T-helper 2 cell treated with Interferon-gamma antibody and Interleukin-4, amounts not matched to agents 5 μg/mL and 100 μg/mL, for 36 hours (primary cell): ENCODE measurements at places on chromosomes 2 and 18.
A peak's percentile ranks its signal among the peaks of the same experiment; 100 is the strongest.

- no peak for DNase-seq
These were observed 238.7 kb downstream of the TFCP2L1 start for GRCh38 chr2:121046335-121046734.

- DNase-seq, result no peak
These were observed 92.6 kb upstream of the TMEM18 start for GRCh38 chr2:769771-770170.

DNA sequence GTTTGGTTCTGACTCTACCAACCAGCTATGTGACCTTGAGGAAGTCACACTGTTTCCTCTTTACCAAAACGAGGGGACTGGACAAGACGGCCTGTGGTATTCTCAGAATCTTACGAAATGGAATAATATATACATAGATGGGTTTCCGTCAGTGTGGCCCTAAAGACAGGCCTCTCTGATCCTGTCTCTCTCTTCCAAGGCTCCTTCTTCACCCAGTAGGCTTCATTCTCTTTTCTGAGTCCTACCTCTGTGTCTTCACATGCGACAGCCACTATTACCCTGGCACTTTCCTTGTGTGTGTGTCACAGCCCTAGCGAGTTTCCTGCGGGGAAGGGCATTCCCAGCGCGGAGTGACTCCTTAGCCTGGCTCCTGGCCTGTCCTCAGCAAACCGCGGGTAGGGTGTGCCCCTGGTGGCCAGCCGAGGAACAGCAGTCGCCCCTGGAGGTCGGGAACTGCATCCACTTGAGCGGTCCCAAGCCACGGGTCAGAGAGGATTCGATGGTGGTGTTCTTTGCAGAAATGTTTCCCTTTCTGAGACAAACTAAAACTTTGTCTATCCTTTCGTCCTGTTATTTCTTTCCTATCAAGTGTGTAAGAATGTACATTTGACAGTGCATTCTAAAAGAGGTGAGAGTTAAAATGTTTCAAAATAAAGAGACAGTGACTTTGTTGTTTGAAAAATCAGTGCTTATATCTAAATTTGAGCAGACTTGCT is 63.3 kb downstream of the RAB31 start:
- DNase-seq, result peak; percentile 49

DNA sequence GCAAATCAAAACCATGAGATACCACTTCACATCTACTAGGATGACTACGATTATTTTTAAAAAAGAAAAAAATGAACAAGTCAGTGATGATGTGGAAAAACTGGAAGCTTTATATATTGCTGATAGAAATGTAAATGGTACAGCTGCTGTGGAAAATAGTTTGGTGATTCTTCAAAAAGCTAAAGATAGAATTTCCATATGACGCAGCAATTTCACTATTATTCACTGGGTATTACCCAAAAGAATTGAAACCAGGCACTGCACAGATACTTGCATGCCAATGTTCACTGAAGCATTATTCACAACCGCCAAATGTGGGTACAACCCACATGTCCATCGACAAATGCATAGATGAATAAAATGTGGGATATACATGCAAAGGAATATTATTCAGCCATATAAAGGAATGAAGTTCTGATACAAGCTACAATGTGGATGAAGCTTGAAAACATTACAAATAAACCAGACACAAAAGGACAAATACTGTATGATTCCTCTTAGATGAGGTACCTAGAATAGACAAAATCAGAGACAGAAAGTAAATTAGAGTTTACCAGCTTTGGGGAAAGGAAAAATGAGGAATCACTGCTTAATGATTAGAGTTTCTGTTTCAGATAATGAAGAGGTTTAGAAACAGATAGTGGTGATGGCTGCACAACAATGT is 11.1 kb downstream of the RTTN start:
- DNase-seq, result peak; percentile 22

DNA sequence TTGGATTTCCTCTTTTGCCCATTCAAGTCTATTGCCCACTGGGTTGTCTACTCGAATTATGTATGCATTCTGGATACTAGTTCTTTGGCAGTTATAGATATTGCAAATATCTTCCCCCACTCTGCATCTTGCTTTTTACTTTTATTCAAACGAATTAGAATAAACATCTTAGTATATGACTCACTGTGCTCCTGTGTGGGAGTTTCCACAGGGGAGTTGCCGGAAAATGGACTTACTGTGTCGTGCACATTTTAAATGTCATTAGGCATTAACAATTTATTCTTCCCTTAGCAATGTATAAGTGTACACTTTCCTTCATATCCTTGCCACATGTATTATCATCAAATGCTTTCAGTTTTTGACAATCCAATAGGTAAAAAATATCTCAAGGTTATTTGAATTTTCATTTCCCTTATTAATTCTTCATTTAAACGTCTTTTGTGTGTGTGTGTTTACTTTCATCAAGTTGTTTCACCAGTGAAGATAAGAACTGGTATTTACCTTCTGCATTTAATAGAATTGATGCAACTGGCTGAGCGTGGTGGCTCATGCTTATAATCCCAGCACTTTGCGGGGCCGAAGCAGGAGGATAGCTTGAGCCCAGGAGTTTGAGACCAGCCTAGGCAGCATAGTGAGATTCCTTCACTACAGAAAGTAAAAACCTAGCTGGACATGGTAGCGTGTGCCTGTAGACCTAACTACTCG is 4.6 kb upstream of the UGT1A5 start:
- no peak for DNase-seq

GRCh38 chr2:240305369-240305962 is 130.0 kb upstream of the GPC1 start:
- DNase-seq, result no peak

DNA sequence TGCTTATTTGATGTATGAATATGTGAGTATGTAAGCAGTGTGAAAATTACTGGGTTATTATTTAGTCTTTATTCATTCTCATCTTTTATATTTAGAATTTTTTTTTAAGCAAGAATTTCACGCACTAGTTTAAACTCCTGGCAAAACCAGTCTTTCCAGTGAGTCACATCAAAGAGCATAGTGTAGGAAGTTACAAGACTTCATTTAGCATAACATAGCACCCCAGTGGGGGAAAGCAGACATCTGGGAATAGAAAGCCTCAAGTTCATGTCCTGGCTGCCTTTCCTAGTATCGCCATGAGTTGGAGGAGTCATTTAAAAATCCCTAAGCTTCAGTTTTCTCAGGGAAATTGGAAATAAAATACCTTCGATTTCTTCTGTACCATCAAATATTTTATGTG is 408.3 kb downstream of the NUP35 start:
- DNase-seq, result no peak
